CD4-positive, alpha-beta T cell treated with Interleukin-21 for 1 hour (primary cell): ENCODE measurements at places on chromosomes 1 and 21.
A peak's percentile ranks its signal among the peaks of the same experiment; 100 is the strongest.

DNA sequence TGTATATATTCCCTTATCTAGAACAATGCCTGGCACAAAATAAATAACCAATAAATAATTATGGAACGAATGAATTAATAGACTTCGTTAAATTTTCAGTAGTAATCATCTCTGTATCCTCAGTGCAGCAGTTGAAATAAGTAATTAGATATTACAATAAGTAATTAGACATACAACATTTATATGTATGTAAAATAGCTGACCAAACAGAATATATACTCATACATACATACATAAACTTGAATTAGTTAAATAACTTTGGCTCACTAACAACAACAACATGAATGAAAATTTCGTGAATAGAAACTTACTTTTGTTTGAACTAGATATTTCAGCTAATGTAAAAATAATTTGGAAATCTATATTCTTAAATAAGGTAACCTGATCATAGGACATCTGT, 14.6 kb upstream of the PTBP2 start:
- DNase-seq, result no peak

DNA sequence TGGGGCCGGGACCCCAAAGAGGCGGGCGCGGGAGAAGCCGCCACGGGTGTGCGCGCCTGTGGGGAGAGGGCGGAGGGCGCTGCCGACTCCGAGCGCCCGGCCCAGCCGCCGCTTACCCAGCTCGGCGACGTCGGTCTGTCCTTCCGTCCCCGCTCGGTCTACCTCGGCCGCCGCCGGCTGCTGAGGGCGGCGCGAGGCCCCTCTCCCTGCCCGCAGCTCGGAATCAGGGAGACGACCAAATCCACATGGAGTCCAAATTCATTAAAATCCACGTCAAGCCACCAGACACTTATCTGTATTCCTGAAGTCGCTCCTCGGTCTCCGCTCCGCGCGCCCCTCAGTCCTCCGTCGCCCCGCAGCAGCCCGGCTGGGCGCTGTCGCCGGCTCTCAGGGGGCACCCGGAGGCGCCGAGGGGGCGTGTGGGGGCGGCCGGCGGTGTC, 637 bp downstream of the PLXNA2 start:
- peak; percentile 6 for DNase-seq

DNA sequence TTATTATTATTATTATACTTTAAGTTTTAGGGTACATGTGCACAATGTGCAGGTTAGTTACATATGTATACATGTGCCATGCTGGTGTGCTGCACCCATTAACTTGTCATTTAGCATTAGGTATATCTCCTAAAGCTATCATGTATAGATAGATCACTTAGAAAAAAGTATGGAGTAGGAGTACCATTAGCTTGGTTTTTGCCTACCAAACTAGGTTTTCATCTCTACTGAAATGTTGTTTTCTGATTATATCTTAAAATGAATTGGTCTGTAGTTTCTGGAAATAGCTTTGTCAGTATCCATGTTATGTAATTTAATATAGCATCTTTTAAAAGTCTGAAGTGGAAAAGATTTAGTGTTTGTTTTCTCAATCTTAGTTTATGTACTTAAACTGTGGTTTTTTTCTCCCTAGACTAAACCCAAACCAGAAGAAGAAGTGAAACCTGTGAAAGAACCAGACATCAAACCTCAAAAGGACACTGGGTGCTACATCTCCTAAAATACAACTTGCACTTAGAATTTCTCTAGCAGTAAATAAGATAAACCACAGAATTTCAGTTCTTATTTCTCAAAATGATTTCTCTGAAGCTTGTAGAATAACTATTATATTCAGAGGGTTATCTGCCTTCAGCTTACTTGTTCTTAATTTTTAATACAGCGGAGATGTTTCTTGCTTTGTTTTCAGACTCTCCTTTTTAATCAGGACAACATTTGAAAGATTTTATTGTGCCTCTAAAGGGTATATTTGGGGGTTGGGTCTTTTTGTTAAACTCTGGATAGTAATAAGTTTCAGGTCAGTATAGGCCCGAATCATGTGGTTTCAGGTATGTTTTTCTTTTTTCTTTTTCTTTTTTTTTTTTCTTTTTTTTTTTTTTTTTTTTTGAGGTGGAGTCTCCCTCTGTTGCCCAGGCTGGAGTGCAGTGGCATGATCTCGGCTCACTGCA, 4.5 kb upstream of the FAM177B start:
- no peak for DNase-seq

GRCh38 chr1:175390522-175391254, 198.1 kb upstream of the KIAA0040 start:
- no peak for DNase-seq

DNA sequence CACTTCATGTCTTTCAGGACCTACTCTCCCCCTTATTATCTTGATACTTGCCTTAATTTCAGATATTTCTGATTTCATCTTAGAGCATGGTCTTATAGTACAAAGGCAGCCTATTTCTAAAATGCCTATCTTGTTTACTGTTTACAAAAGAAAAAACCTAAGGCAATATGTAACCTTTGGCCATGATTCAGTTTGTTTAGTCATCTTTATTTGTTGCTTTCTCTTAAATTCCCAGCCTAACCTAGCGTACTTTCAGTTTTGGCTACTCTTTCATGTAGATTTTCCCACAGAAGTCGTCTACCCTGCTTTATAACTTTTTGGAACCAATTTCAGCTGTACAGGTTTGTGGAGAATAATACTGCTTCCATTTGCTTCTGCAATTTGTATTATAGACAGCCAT, 81.8 kb downstream of the KIF1B start:
- DNase-seq, result no peak

DNA sequence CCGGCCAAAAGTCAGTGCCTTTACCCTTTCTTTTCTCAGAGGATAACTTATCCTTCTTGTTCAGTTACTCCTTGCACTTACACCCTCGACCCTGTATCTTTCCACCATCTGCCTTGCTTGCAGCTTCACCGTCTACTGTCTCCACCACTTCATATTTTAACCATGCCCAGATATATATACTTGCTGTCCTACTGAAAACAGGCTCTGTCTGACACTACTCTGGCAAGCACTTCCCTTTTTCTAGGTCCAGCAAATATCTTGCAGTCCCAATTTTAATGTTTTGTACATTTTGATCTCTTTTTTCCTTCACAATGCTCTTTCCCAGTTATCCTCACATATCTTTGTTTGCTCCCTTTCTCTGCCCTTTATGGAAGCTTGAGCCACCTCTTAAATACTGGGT, 308.6 kb downstream of the TPR start:
- no peak for DNase-seq

- DNase-seq, result no peak
Observed at GRCh38 chr1:231554969-231555368, 26.5 kb downstream of the TSNAX start.

- DNase-seq, result no peak
Observed at GRCh38 chr1:33666616-33667015, 194.2 kb downstream of the ZSCAN20 start.

DNA sequence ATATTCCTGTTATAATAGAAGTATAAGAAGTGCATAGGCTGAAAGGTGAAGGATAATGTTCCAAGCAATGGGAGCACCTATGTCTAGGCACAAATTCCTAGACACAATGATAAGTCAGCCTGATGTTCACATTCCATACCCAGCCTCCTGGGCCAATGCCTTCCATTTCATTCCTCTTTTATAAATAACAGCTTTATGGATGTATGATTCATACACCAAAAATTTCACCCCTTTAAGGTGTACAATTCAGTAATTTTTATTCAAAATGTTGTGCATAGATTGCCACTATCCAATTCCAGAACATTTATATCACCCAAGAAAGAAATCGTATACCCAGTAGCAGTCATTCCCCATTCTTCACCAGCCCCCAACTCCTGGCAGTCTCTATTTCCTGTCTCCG, 118.8 kb downstream of the BRINP2 start:
- DNase-seq, result no peak

- no peak for DNase-seq
Observed at GRCh38 chr1:154856544-154856943, 13.5 kb downstream of the KCNN3 start.

DNA sequence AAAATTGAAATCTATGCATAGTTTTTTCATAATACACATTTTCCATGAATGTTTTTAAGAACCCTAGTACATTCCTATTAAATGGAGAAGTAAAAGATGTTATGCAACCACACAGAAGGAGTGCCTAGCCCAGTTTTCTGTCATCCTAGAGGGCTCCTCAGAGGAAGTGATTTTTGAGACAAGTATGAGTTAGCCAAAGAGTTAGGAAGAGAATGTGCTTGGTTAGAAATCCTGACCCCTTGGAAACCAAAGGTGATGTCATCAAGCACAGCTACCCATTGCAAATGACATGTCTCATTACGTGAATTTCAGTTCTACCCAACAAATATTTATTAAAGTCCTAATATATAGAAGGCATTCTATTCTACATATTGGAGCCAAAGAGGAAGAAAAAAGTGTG, 88.9 kb upstream of the TNFSF4 start:
- DNase-seq, result no peak

- DNase-seq, result peak; percentile 90
Observed at GRCh38 chr1:113871597-113872113, at the start of gene PTPN22. Gene PTPN22 (minus strand): TSS chr1:113871712.
